Fibroblast of mammary gland (primary cell): ENCODE measurements at places on chromosomes 12 and 14.

GRCh38 chr12:79895071-79895470 is 39.8 kb downstream of the PPP1R12A start:
- DNase-seq, result peak; percentile 24

GRCh38 chr14:53328841-53329240 is 175.7 kb upstream of the DDHD1 start:
- no peak for DNase-seq

- no peak for DNase-seq
These were observed 30.3 kb downstream of the PIGH start for GRCh38 chr14:67569651-67570290.

DNA sequence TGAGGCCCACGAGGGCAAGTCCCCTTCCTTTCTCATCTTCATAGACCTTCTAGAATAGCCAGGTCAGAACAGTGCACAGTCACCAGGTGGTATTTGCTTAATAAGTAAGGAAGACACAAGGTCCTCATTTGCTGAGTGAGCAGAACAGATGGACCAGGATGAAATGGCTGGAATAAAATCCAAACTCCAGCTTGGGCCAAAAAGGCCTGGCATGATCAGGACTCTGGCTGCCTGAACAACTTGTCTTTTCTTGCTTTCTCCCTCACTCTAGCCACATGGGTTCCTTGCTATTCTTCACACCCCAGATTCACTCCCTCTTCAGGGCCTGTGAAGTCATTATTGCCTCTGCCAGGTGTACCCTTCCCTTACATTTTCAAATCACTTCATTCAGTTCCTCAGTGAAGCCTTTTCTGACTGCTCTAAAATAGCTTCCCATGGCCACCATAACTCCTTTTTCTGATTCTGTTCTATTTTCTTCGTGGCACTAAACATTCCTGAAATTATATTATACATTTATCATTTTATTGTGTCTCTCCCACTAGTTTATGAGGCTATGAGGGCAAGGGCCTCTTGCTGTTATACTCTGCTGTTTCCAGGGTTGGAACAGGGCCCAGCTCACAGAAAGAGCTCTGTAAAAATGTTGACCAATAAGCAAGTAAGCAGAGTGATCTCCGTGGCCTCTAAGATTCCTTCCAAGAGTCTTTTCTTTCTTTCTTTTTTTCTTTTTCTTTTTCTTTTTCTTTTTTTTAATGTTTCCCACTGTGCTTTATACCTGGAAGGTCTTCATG is 150.8 kb downstream of the TTC8 start:
- DNase-seq, result no peak

GRCh38 chr14:34403646-34404045 is 58.4 kb downstream of the SPTSSA start:
- DNase-seq, result peak; percentile 17

- no peak for DNase-seq
These were observed 16.0 kb upstream of the AQP2 start for GRCh38 chr12:49934505-49934904.

GRCh38 chr14:76603713-76604112 is 157.6 kb upstream of the VASH1 start:
- DNase-seq, result no peak

DNA sequence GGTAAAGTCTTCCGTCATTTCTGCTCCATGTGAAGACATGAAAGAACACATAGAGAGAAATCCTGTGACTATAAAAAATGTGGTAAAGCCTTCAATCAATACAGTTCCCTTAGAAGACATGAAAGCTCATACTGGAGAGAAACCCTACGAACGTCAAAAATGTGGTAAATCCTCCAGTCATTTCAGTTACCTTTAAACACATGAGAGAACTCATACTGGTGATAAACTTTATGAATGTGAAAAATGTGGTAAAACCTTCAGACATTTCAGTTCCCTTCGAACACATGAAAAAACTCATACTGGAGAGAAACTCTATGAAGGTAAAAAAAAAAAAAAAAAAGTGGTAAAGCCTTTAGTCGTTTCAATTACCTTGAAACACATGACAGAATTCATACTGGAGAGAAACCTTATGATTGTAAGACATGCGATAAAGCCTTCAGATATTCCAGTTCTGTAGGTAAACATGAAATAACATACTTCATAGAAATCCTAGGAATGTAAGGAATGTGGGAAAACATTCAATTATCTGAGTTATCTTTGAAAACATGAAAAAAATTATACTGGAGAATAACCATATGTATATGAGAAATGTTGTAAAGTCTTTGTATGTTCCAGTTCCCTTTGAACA is 60.4 kb downstream of the MAP4K5 start:
- no peak for DNase-seq

DNA sequence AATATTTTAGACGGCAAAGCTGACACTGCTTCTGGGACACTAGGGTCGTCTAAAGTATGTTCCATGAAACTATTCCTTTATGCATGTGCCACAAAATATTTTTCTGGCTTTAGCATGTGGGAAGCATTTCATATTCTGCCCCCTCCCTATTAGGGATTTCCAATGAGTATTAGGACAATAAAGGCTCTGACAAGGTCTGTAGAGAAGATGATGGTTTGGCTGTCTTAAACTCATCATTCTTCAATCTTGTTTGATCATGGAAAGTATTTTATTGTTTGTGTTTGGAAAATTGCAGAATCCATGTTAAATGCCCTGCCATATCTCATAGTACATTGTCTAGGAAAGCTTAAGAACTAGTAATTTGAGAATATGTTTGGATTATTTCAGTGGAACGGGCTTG is 22.8 kb downstream of the SERPINA1 start:
- no peak for DNase-seq

- DNase-seq, result no peak
These were observed 37.8 kb upstream of the SEL1L start for GRCh38 chr14:81571437-81571836.

DNA sequence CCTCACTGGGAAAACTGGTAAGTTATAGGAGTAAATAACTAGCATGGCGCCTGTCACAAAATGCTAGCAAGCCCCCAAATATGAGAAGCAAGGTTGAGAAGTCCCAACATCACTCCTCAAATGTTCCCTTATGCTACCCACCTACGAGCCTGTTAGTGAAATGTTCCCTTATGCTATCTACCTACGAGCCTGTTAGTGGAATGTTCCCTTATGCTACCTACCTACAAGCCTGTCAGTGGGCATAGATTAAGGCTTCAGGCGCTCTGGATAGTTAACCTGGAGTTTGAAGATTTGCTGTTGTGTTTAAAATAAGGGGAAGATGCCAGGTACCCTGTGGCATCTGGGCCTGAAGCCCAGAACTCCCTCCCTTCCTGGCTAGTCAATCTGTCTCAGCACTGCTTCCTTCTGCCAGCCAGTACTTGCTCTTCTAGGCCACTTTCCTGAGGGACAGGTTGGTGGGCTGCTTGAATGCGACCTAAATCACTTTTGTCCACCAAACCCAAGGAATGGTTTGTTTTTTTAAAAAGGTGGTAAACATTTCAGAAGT is 67.1 kb upstream of the SINHCAF start:
- no peak for DNase-seq

DNA sequence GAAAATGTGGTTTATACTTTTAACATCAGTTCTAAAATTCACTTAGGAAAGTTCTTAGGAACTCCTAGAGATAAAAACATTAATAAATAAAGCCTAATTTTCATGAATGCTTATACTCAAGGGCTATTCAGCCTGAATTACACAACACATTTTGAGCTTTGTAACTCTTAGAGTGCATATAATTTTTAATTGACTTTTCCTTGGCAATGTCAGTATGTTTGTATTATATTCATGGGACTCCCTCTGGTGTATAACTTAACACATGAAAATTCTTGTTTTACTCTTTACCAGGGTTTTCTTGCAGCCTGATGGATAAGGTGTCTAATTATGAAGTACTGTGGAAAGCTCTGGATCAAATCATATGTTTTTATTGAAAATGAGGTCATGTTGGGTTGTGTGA is 150.6 kb upstream of the HMGA2 start:
- peak; percentile 58 for DNase-seq

GRCh38 chr14:105447651-105448640 is 26.7 kb upstream of the CRIP2 start:
- DNase-seq, result no peak

DNA sequence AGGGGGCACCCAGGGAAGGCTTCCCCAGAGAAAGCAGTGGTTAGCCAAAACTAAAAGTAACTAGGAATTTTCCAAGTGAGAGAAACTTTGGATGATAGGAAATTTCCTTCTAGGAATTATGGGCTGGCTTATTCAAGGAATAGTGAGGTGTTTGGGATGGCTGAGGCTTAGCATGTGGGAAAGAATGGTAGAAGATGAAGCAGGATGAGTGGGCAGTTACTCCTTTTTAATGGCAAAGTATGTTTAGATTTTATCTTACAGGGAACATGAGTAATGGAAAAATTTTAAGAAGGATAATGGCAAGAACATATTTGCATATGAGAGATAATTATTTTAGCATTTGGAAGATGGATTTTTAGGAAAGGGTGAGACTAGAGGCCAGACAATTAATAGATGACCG is 197.6 kb downstream of the SLC38A4 start:
- no peak for DNase-seq

GRCh38 chr14:65346895-65347294 is 65.6 kb upstream of the FUT8 start:
- peak; percentile 32 for DNase-seq

- DNase-seq, result no peak
These were observed 13.0 kb downstream of the ZBTB39 start for GRCh38 chr12:56993346-56993745.

DNA sequence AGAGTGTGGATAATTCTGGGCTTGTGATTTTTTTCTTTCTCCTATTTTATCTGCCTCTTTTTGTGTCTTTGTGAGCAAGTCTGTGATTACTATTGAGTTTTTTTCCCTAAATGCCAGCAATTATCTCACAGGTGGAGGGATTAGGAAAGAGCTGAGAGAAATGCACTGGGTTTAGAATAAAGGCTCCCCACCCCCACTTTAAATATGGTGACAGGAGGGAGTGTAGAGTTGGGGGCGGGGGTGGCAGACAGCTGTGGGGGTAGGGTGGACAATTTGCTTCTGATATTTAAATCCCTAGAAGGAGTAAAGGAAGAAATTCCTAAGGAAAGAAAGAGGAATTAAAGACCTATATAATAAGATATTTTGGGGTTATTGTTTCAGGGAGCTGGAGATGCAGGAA is 145.9 kb downstream of the NRXN3 start:
- DNase-seq, result no peak

DNA sequence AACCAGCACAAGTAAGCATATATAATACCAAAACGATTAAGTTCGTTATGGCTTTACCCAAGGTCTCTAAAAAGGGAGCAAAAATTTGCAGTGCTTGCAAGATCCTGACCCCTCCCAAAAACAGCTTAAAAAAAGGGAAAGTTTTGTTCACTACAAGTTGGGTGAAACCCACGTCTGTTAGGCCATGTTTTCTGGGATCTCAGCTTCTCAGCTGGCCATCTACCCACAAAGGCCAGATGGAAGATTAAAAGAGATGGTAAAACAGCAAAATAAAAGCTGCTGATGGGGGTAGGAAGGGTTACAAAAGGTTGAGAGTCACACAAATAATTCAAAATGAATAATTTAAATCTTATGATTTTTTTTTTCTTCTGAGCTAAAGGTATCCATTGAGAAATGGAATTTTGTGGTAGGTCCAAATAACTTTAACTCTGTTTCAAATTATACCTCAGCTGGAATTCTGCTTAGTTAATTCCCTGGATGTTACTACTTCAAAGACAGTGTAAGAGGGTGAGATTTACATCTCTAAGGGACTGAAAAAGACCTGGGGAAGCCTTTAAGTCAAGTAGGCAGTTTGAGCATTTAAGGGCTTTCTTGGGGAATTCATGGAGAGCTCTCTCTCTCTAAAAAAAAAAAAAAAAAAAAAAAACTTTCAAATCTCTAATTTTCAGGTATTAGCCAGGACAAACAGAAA is 185.6 kb upstream of the NAV3 start:
- DNase-seq, result no peak

- peak; percentile 68 for DNase-seq
These were observed 61.9 kb downstream of the KICS2 start for GRCh38 chr12:64160021-64160710.

DNA sequence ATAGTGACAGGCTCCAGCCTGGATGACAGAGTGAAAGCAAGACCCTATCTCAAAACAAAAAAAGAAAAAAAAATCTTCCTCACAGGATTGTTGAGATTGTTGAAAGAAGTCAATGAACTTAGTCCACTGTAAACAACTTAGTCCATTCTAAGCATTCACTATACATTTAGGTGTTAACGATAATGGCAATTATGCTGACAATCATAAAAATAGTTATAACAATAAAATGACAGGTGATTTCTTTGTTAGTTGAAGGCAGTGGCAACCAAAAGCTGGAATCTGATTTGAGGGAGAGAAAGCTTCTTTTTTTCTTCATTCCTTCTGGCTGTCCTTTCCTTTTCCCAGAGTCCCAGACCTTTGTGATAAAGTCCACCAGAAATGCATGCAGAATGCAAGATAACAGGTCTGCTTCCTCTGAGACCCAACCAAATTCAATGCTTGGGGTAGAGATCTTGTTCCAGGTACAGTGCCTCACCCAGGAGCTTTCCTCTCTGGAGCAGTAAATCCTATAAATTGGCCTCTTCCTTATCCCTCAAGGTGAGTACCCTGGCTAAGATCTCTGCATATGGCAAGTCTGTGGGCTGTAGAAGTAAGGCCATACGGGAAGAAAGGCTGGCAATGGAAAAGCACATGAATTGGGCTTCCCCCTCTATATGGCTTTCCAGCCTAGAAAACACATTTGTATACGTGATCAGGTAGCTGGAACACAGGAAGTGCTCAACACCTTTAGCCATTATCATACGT is 52.5 kb downstream of the PAX9 start:
- no peak for DNase-seq

DNA sequence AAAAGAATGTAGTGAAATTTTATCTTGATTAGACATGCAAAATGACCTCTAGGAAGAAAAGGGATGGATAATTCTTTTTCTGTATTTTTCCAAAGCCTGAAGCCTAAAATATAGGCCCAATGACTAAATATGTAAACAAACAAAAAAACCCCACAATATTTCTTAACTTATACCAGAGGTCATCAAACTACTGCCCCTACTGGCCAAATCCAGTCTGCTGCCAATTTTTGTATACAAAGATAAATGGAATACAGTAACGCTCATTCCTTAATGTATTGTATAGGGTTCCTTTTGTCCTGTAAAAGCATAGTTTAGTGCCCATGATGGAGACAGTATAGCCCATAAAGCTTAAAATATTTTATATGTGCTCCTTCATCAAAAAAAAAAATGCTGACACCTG is 145.7 kb upstream of the ALG10 start:
- no peak for DNase-seq

DNA sequence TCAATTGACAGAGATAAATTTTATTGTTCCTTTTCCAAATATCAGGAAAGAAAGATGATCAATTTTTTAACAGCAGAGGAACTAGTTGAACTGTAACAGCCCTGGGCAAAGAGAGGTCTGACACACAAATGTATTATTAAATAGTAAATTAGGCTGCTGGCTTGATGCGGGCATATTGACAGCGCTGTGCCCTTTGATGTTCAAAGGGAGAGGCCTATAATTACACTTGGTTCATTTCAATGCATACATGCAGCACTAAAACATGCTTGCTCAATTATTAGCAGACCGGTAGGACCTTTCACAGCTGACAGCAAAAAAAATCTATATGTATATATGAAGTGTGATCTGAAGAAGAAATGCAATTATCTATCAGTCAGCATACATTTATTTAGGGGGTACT is 219.8 kb downstream of the SLC2A13 start:
- DNase-seq, result no peak
